Fibroblast of the aortic adventitia (primary cell): ENCODE measurements at places on chromosomes 1 and 21.

DNA sequence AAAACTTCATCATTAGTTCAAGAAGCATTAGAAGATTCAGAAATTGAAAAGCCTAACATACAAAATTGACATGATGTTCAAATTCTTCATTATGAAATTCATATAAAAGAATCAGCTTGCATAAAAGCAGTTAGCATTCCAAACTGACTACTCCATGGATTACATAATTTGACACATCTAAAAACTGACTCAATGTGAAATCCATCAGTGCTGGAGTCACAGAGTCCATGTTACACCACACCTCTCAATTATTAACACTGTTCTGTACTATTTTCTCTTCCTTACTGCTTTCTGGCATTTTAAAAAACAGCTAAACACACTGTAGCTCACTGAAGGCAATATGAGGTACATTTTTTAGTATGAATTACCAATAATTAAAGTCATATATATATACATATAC is 28.0 kb downstream of the ARHGAP29 start:
- peak; percentile 68 for DNase-seq

GRCh38 chr21:32599526-32599925 is 12.7 kb downstream of the CFAP298 start:
- no peak for DNase-seq

GRCh38 chr1:53957194-53957818 is 11.2 kb downstream of the LRRC42 start:
- peak; percentile 65 for DNase-seq

- DNase-seq: peak; percentile 22
These were observed 62.7 kb downstream of the ADSS2 start for GRCh38 chr1:244388961-244389360.

- peak; percentile 91 for DNase-seq
These were observed 83.2 kb downstream of the TM2D1 start for GRCh38 chr1:61641578-61642336.

- DNase-seq: peak; percentile 4
These were observed 24.1 kb upstream of the ARHGEF11 start for GRCh38 chr1:157069601-157070000.

DNA sequence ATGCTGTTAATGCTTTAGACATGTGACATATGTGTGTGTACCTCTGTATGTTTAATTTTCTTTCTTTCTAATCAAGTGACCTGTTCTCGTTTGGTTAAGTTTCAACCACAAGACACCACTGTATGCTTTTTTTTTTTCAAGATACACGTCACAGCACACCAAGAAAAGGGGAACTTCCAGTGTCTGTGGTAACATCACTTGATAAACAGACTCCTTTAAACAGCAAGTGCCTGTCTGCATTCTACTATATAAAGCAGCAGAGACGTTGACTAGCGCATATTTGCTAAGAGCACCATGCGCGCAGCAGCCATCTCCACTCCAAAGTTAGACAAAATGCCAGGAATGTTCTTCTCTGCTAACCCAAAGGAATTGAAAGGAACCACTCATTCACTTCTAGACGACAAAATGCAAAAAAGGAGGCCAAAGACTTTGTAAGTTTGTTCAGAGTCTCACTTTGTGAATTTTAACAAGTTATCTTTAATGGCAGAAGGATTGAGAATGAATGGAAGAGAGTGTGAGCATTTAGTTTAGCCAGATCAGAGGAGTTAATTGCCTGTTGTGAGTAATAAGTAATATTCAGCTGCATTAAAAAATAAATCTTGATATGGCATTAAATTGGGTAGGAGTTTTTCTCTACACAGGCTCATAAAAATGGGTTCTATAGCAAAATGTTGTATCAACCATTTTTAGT is at the start of gene RGS1:
Gene RGS1 (plus strand): TSS at position 275 of the 691 bp plus-strand sequence. CDS start 20 bp downstream, at position 295.
- no peak for DNase-seq

GRCh38 chr1:19665496-19666465 is 1.1 kb downstream of the HTR6 start:
- DNase-seq: no peak

DNA sequence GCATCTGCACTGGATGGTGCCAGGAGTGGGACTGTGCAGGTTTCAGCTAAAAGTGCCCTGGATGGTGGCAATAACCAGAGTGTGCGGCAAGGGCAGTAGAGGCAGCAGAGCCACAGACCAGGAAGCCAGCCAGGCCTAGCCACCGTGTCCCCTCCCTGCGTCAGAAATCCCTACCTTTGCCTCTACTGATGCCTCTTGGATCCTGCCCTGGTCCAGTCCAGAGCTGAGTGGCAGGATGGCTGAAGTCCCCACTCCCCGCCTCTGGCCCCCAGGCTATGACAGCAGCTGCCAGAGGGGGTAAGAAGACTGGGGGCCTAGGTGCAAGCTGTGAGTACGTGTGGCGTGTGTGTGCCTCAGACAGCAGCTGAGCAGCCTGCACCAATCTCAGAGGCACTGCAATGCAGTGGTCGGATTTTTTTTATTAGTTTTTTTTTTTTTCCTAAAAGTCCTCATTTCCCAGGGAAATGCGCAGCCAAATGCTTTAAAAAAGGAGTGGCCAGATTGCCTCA is 51.9 kb downstream of the SYT2 start:
- no peak for DNase-seq

DNA sequence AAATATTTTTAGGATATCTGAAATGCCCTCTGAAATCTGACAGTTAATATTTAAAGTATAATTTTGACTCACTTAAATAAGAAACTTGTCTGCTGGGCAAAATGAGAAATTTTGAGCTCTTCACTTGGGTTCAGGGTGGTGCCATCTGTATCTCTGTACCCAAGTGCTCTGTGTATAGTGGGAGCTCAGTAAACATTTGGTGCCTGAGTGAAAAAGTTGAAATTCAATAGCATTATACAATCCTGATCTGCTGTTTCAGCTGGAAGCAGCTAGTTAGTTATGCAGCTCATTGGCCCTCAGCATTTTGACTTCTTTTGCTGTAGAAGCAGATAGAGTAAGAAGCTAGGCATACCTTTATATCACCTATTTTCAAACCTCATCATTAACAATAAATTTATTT is 73.3 kb downstream of the RPE65 start:
- no peak for DNase-seq

GRCh38 chr1:3456964-3457909 is 2.8 kb downstream of the ARHGEF16 start:
- DNase-seq: no peak

GRCh38 chr1:172494166-172494565 is 38.8 kb upstream of the SUCO start:
- no peak for DNase-seq

- no peak for DNase-seq
These were observed 12.4 kb downstream of the C1orf198 start for GRCh38 chr1:230855886-230856285.

- DNase-seq: peak; percentile 65
These were observed 22.0 kb downstream of the GNAI3 start for GRCh38 chr1:109570414-109570813.

DNA sequence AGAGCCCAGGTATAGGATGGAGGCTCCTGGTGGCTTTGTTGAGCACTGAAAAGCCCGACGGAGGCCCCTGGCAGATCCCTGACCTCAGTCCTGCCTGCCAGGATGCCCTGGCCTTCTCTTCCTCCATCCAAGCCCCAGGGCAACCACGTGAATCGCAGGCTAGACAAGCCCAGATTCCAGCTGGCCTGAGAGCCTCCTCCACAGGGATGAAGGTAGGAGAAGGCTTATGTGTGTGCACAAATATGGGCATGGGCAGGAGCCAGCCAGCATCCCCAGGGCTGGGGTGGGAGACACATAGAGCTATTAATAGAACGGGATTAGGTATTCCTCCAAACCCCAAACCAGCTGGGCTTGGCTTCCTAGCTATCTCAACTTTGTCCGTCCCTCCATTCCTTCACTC is 4.0 kb upstream of the EXTL1 start:
- peak; percentile 52 for DNase-seq

GRCh38 chr1:2097386-2098300 is 47.4 kb downstream of the PRKCZ start:
- no peak for DNase-seq

DNA sequence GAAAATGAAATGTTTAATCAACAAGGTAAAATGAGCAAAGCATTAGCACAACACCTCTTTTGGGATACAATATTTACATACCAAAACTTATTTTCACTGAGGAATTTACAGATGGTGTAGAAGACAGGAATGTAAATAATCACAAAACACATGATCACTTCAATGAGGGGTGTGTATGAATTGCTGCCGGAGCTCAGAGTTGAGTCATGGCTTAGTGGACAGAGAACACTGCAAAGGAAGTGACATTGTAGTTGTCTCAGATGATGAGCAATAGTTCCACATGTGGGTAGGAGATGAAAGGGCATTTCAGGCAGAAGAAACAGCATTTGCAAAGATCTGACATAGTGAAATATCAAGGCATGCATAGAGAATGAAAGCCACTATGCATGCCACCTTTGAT is 5.6 kb upstream of the KPRP start:
- peak; percentile 40 for DNase-seq
